Effector memory CD4-positive, alpha-beta T cell (primary cell): ENCODE measurements at places on chromosomes 3 and 15.

DNA sequence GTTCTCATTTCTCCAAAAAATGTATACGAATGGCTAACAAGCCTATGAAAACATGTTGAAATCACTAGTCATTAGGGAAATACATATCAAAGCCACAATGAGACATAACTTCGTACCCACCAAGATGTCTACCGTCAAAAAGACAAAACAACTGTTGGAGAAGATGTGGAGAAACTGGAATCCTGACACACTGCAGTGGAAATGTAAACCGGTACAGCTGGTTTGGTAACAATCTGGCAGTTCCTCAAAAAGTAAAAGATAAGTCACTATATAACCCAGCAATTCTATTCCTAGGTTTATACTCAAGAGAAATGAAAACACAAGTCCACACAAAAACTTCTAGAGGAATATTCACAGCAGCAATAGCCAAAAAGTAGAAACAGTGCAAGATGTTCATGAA lies 7.0 kb downstream of the SCAPER start:
- H3K27ac ChIP-seq: no peak overlapping the region
- no peak for DNase-seq
- no peaks in the 10 kb centered on the region for H3K4me1 ChIP-seq

DNA sequence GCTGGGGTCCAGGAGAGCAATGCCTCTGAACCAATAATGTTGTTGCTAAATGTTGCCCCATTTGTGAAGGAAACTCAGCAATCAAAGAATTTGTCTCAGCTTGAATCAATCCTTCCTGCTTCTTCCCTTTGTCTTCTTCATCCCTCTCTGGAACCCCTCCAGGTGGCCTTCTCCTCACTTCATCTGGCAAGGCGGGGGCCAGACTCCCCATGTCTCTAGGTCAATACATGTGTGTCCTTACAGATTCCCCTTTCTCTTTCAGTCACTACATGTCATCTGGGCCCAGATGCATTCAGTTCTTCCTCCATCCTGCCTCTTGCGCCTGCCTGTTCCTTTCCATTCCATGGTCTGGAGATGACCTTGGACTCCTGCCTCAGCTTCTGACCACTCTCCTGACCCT lies 8.0 kb upstream of the LTF start:
- no peak overlapping the region for H3K27ac ChIP-seq
- no peak overlapping the region for H3K4me3 ChIP-seq
- no peaks in the 10 kb centered on the region for H3K27me3 ChIP-seq
- H3K4me1 ChIP-seq: no peaks in the 10 kb centered on the region
- H3K36me3 ChIP-seq: no peaks in the 10 kb centered on the region

GRCh38 chr3:127644641-127645370 lies 15.8 kb downstream of the PODXL2 start:
- H3K27ac ChIP-seq: no peak overlapping the region
- no peaks in the 10 kb centered on the region for H3K4me1 ChIP-seq
- DNase-seq: no peak
- H3K36me3 ChIP-seq: no peaks in the 10 kb centered on the region
- H3K4me3 ChIP-seq: no peak overlapping the region

GRCh38 chr15:94290730-94291129 lies 59.4 kb downstream of the MCTP2 start:
- no peak overlapping the region for H3K27ac ChIP-seq
- DNase-seq: no peak

DNA sequence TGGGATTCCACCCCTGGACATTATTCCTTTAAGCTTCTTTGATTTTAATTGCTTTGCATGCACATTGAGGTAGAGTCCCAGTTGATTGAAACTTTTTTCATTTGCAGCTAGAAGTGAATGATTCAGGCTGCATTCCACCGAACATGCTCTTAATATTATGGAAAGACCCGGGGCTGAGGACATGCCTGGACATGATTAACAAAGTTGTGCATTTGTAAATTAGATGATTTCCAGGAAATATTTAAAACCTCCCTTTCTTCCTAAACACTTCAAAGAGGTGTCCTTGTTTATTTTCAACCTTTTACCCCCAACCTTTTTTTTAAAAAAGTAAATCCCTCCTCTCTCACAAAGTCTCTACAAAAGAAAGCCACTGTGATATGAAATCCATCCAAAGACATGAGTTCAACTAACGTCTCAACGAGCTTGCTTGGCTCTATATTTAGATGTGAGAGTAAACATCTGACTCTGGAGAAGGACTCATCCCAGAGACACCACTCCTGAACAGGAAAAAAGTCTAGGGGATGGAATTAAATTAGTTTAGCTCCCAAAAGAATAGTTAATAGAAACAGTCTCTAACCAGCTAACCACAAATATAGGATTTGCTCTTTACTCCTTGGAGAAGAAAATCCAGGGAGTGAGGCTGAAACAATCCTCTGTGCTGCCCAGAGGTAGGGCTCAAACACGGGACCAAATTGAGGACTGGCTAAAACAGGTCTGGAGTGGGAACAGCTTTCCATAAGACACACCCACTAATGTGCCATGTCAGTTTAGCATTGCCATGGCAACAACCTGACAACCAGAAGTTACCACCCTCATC lies 83.1 kb downstream of the XXYLT1 start:
- H3K27ac ChIP-seq: no peak overlapping the region
- H3K36me3 ChIP-seq: no peaks in the 10 kb centered on the region
- DNase-seq: no peak
- H3K4me1 ChIP-seq: no peaks in the 10 kb centered on the region
- no peaks in the 10 kb centered on the region for H3K27me3 ChIP-seq

- H3K4me1 ChIP-seq: peaks cover 26% of the 10 kb centered on the region
- H3K27me3 ChIP-seq: no peaks in the 10 kb centered on the region
- no peaks in the 10 kb centered on the region for H3K36me3 ChIP-seq
- H3K4me3 ChIP-seq: no peak overlapping the region
These were observed 77.6 kb upstream of the CHD2 start for GRCh38 chr15:92822216-92823144.

DNA sequence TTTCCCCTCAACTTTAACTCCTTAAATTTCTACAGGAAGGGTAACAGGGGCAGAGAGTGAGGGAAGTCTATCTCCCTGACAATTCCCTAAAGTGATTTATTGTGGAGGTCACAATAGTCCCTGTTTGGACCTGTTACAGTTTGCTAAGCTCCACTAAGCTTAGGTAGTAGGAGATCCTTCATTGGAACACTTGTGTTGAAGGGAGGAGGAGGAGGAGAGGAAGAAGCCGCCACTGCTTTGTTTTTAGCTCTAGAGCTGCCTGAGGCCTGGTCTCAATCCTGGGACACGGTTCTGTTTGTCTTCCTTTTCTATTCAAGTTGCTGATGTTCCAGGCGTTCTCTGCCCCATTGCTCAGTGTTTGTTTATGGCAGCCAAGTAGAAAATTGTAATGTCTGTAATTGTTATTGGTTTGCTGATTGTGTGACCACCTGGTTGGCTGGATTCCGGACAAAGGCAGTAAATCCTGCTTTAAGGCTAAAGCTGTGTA lies 48.4 kb downstream of the HES1 start:
- no peaks in the 10 kb centered on the region for H3K27me3 ChIP-seq
- no peak overlapping the region for H3K27ac ChIP-seq
- no peaks in the 10 kb centered on the region for H3K4me1 ChIP-seq
- no peak for DNase-seq
- no peaks in the 10 kb centered on the region for H3K36me3 ChIP-seq
- no peak overlapping the region for H3K4me3 ChIP-seq

DNA sequence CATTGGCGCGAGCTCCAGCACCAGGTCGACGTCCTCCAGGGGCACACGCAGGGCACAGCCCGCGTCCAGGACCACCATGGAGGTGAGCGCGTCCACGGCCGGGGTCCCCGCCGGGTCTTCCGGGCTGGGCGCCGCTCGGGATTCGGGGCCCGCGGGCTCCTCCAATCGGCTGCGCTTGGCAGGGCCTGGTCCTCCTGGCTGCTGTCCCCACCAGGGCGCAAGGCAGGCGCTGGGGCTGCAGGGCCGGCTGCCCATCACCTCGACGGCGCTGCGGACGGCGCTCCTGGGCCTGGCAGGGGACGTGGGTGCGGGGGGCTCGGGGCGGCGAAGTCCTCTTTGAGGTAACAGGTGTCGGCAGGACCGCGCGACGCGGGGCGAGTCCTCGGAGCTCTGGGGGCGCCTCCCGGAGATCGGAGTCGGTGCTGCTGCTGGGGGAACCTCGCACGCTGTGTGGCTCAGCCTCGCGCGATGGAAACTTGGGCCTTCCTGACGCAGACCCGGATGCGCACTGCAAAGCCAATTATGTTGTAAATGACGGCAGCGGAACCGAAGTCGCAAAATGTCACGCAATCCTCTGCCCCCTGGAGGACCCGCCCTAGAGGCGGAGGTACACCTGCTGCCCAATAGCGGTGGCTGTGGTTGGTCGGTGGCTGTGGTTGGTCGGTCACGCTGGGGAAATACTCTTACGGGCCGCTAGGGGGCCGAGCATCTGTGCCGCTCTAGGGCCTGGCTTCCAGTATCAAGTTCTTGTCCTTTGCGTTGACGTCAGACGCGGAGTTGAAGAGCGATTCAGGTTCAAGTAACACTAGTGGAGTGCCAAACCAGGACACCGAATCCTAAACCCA lies at the start of gene PRR23C:
Gene PRR23C (minus strand): TSS at position 527 of the 845 bp plus-strand sequence. CDS start 272 bp downstream, at position 255.
- H3K27ac ChIP-seq: no peak within 1 kb of the TSS
- no peaks in the 10 kb centered on the region for H3K4me1 ChIP-seq
- DNase-seq: no peak
- H3K36me3 ChIP-seq: no peaks in the 10 kb centered on the region
- H3K27me3 ChIP-seq: no peaks in the 10 kb centered on the region
